Cerebellum (tissue), 4 donors: ENCODE measurements at places on chromosomes 12 and 14. TPM values are rescaled to one million over a fixed set of nuclear protein-coding genes. Genes with fewer than 3 reads are reported as not detected.

DNA sequence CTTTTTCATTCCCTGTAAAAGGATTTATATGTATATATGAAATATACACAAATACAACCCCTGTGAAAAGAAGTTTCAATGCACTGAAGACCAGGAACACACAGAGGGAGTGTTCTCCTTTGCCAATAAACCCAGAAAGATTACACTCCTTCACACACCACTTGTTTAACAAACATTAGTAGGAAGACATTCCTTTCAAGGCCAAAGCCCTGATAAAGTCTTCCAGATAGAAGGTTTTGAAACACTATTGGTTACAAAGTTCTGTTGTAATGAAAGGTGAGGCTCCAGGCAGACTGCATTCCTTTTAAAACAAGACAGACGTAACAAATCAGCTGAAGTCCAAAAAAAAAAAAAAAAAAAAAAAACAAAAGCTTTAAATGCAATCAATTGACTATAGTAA, 81.0 kb downstream of the PTPN21 start:
- DNase-seq, result no peak

SUSD6 gene
- total RNA-seq, result 11.5 TPM

GRCh38 chr12:124397399-124397679, 102.4 kb downstream of the RFLNA start:
- no peak for DNase-seq

GRCh38 chr14:62885451-62885850, 159.8 kb downstream of the KCNH5 start:
- DNase-seq, result no peak

DNA sequence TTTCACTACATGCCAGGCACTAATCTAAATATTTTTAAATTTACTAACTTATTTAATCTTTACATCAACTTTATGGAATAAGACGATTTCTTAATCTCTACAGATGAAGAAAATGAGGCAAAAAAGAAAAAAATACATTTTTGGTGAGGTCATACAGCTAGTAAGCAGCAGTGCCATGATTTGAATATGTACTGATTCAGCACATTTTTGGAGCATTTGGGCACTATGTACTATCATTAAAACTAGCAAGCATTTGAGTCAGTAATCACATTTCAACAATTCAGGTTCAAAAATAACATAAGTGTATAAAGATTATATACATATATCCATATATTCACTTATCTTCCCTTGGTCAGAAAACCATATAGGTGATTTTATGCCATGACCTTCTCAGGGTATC, 124.4 kb upstream of the TMTC1 start:
- DNase-seq, result no peak

DNA sequence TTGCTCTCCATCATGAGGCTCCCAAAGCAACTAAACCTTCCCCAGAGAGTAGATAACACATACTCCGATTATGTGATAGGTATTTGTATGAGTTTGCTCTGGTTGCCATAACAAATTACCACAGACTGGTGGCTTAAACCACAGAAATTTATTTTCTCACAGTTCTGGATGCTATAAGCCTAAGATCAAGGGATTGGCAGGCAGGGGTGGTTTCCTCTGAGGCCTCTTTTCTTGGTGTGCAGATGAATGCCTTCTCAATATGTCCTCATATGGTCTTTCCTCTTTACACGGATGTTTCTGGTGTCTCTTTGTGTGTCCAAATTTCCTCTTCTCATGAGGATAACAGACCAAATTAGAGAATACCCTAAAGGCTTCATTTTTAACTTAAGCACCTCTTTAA, 285.8 kb upstream of the GRIP1 start:
- DNase-seq, result no peak

GRCh38 chr12:1842905-1843640, 22.7 kb downstream of the LRTM2 start:
- no peak for DNase-seq

GRCh38 chr12:94812345-94812744, 162.0 kb upstream of the TMCC3 start:
- DNase-seq, result no peak

- no peak for DNase-seq
Measured at GRCh38 chr14:31449136-31449535, 8.2 kb downstream of the DTD2 start.

- DNase-seq, result no peak
Measured at GRCh38 chr12:63397807-63398206, 246.8 kb upstream of the AVPR1A start.

SLC10A1 gene
- not detected for total RNA-seq

- no peak for DNase-seq
Measured at GRCh38 chr12:123621101-123621500, 12.4 kb downstream of the EIF2B1 start.

GRCh38 chr12:57891542-57892228, 45.2 kb upstream of the CTDSP2 start:
- no peak for DNase-seq

NRL gene
- total RNA-seq, result 1.5 TPM

GUCY2C gene
- 0.09 TPM for total RNA-seq

GRCh38 chr14:94768141-94768520, 1.8 kb downstream of the GSC start:
- no peak for DNase-seq

SPX gene
- 1.5 TPM for total RNA-seq

DNA sequence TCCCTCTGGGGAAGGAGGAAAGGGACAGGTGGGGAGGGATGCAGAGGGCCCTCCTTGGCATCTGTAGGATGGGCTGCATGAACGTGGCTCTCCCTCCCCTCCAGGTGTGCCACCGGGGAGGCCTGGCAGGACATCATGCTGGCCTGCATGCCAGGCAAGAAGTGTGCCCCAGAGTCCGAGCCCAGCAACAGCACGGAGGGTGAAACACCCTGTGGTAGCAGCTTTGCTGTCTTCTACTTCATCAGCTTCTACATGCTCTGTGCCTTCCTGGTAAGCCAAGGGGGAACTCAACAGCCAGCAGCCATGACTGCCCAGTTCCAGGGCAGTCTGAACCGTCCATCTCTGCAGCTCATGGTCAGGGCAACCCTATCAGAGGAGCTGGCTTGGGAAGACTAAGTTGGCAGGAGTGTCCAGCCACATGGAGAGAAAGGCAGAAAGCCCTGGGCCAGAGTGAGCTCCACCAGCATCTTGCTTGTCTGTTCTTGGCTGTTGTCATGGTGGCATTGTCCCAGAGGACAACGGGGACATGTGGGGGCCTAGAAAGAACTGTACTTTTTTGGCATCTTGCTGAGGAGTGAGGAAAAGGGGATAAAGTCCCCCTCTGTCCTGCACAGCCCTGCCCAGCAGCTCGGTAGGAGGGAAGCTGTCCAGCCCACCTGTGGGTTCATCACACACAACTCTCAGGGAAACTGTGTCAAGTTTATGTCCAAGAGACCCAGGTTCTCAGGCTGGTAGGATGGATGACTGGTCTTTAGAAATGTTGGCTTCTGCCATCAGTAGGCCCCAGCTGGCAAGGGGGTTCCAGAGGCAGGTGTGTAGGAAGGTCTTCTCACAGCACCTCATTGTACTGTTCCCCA, 129.8 kb upstream of the FKBP4 start:
- no peak for DNase-seq

LTBP2 gene
- 0.91 TPM for total RNA-seq

RILPL1 gene
- total RNA-seq, result 5.6 TPM

RIMBP2 gene
- total RNA-seq, result 14.5 TPM

DNA sequence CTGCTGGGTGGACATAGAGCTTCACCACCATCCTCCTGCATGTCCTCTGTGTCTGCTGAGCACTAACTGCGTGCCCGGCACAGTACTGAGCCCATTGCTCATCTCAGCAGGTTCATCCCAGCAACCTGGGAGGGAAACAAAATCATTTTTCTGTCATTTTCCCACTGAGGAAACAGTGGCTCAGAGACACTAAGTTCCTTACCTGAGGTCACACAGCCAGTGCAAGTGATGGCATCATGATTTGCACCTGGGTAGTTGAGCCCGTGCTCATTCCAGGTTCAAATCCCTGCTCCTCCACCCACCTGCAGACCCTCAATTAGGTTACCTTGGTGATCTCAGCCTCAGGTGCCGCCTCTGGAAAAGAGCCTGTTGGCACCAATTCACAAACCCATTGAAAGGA, 23.4 kb downstream of the RNFT2 start:
- DNase-seq, result no peak

DNA sequence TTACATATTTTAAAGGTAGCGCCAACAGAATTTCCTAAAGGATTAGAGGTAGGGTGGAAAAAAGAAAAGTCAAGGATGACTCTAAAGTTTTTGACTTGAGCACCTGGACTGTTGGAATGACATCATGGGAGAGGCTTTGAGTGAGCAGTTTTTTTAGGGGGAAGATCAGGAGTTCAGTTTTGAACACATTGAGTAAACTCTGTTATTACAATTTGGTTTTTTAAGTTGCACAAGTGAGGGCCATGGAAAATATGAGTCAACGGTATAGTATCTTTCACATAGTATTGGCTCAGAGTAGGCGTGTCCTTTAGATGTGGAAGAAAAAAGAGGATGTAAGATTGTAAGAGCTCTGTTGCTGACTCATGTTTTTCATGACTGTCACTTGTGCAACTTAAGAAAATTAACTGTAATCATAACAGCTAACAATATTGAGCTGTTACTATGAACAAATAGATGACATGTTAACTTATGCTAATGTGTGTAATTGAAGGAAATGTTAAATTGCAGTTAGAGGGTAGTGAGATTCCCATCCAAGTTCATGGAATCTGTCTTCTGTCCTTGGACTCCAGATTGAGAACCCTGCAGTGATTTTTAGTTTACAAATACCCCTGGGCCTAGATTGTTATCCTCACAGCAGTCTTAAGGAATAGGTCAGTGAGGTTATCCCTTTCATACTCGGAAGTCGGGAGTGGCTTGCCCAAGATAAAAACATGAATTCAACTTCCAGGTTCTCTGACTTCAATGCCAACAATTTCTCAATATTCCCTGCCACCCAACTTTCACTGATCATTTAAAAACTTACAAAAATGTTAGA, 48.2 kb upstream of the ATP2B1 start:
- no peak for DNase-seq

KCNA1 gene
- total RNA-seq, result 15.8 TPM

DNA sequence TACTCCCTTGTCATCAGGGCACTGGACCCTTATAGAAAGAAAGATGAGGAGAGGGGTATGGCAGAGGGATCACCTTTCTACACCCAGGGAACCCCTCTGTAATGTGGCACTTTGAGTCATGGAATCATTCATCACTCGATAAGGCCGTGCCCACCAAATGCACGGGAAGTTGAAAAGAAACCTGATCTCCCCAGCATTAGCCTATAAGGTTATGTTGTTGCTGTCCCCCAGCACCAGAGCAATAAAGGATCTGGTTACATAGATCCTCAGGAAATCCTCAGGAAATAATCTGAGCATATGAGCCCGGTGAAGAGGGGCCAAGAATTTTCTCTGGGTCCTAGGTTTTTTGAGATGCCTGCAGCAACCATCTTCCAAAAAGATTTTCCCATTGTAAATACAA, 148.8 kb upstream of the CRY1 start:
- no peak for DNase-seq

- no peak for DNase-seq
Measured at GRCh38 chr12:104656383-104656782, 199.6 kb downstream of the CHST11 start.

PLBD1 gene
- total RNA-seq, result 1.6 TPM

- DNase-seq, result no peak
Measured at GRCh38 chr12:58046271-58046670, 104.9 kb downstream of the ATP23 start.

DNA sequence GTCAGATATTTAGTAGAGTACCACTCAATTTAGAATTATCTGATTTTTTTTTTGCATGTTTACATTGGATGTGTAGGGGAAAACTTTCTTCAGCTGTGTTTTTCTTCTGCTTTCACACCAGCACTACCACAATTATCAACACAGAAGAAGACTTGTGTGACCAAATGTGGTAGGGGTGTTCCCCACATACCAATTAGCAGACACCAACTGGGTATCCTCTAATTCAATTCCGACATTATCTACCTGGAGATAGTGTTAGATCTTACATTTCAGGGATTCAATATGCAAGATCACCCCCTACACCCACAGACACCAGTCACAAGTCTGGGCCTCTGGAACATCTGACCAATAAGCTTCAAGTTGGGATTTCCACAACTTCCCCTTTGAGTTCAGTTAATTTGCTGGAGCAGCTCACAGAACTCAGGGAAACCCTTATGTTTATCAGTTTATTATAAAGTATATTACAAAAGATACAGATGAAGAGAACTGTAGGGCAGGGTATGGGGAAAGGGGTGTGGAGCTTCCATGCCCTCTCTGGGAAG, 4.1 kb upstream of the KLRG1 start:
- no peak for DNase-seq

DNA sequence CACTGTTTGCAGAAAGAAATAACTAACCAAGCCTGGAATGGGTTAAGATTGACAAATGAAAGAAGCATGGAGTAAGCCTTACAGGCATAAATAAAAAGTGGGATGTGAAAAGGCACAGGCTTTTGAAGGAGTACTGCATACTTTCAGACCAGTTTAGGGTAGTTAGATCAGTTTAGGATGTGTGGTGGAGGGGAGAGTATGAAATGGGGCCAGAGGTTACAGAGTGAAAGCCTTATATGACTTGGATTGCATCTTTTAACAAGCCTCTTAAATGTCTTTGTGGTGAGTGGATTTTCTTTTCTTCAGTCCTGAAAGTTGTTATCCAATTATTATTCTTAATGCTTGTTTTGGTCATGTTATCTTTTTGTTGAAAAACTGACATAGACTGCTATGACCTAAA, 52.2 kb upstream of the TRHDE start:
- DNase-seq, result no peak

- no peak for DNase-seq
Measured at GRCh38 chr12:16587110-16587453, 18.9 kb downstream of the LMO3 start.

DNA sequence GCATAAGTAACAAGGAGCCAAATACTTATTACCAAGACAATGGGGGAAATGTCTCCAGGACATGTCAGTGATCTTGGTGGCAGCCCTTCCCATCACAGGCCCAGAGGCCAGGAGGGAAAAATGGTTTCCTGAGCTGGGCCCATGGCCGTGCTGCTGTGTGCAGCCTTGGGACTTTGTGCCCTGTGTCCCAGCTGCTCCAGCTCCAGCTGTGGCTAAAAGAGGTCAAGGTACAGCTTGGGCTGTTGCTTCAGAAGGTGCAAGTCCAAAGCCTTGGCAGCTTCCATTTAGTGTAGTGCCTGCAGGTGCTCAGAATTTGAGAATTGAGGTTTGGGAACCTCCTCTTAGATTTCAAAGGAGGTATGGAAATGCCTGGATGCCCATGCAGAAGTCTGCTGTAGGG, 212.3 kb upstream of the DCN start:
- no peak for DNase-seq

GRCh38 chr12:20868277-20868676, 57.8 kb downstream of the SLCO1B3 start:
- DNase-seq, result no peak
